ENCODE measurements at places on chromosomes 16 and 17. TPM values are rescaled to one million over a fixed set of nuclear protein-coding genes. Genes with fewer than 3 reads are reported as not detected.

The TBX21 gene
- not detected for total RNA-seq

The PPY gene
- not detected for total RNA-seq

The ADAD2 gene
- total RNA-seq, result not detected

The C1QTNF1 gene
- 0.46 TPM for total RNA-seq

The TBX2 gene
- total RNA-seq, result 1.4 TPM

The AXIN2 gene
- not detected for total RNA-seq

The FDXR gene
- 57.8 TPM for total RNA-seq

The TOM1L1 gene
- total RNA-seq, result 41.7 TPM

The TERB1 gene
- total RNA-seq, result 0.46 TPM

The TNP2 gene
- not detected for total RNA-seq

The PPP1R27 gene
- not detected for total RNA-seq

The CD300A gene
- total RNA-seq, result not detected

The C17orf107 gene
- 1.1 TPM for total RNA-seq

The SLC12A3 gene
- total RNA-seq, result not detected

The HIGD1B gene
- not detected for total RNA-seq

The FAAP100 gene
- 38.2 TPM for total RNA-seq

The FA2H gene
- 1.7 TPM for total RNA-seq

The SULT1A2 gene
- 0.42 TPM for total RNA-seq

The PRSS36 gene
- total RNA-seq, result not detected

The CHP2 gene
- 0.37 TPM for total RNA-seq

The INO80E gene
- total RNA-seq, result 49.0 TPM

The CCL8 gene
- total RNA-seq, result not detected

The GP2 gene
- total RNA-seq, result not detected

The CTDNEP1 gene
- 47.5 TPM for total RNA-seq

The RPS2 gene
- 3,748 TPM for total RNA-seq

The HOXB8 gene
- total RNA-seq, result not detected

The VMO1 gene
- total RNA-seq, result 4.0 TPM

The CDRT4 gene
- 5.9 TPM for total RNA-seq

The ZNF594 gene
- total RNA-seq, result 3.3 TPM

The OGFOD1 gene
- total RNA-seq, result 49.7 TPM

The XYLT1 gene
- 0.14 TPM for total RNA-seq

The TUBB3 gene
- total RNA-seq, result 159 TPM

The TEKT5 gene
- not detected for total RNA-seq

The NLRC5 gene
- 0.28 TPM for total RNA-seq

The NUPR1 gene
- total RNA-seq, result 8.9 TPM

The TMUB2 gene
- total RNA-seq, result 28.1 TPM

The ULK2 gene
- total RNA-seq, result 4.2 TPM

The NT5M gene
- total RNA-seq, result 2.1 TPM
